ENCODE measurements at places on chromosomes 4 and X.

DNA sequence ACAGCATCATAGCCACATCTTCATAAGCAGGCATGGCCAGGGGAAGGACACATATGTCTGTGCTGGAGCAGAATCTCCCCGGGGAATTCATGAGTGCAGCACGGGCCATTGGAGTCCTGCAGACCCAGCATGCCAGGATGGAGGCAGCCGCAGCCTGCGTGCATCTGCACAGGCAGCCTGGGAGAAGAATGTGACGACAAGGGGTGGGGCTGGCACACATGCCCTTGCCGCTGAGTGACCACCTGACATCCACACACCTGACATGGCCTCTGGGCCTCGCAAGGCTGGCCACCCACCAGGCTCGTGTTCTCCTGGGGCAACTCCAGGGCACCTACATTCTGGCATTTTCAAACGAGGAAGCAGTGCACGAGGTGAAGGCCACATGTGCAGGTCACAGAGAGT lies 66.2 kb upstream of the AFAP1 start:
- no peak for DNase-seq

DNA sequence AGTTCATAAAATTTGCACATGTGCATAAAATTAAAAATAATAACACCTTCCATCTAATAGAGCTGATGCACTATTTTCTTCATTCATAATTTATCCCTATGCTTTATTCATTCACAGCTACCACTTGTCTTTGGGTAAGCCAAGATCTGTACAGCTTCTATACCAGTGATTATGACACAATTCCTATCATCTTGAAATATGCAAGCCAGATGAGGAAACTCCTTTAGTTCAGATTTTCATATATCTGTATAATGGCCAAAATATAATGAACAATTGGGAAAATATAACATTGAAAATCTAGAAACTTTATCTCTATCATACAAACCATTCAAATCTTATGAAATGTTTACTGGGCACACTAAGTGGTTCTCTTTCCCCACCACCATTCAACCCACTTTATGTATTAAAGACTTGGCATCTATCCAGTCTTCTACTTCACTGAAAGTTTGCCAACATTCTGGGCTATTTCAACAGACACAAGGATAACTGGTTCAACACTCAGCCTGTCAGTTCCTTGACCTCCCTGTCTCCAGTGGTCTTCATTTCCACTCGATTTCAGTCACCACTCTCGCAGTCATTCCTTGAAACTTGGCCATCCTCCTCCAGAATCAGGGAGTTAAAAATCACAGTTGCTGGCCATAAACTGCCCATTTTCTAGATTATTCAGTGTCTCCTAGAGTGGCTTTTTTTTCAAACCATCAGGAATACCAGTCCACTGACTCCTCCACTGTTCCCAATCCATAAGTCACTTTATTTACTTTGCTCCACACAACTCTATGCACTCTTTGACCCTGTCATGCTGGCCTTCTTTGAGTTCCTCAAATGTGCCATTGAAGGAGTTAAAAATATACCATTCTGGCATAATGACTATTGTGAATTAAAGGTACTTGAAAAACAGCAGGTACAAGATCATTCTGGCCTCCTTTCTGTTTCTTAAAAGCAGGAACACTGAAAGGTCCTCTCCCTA lies 85.5 kb downstream of the CAMK2D start:
- no peak for DNase-seq

DNA sequence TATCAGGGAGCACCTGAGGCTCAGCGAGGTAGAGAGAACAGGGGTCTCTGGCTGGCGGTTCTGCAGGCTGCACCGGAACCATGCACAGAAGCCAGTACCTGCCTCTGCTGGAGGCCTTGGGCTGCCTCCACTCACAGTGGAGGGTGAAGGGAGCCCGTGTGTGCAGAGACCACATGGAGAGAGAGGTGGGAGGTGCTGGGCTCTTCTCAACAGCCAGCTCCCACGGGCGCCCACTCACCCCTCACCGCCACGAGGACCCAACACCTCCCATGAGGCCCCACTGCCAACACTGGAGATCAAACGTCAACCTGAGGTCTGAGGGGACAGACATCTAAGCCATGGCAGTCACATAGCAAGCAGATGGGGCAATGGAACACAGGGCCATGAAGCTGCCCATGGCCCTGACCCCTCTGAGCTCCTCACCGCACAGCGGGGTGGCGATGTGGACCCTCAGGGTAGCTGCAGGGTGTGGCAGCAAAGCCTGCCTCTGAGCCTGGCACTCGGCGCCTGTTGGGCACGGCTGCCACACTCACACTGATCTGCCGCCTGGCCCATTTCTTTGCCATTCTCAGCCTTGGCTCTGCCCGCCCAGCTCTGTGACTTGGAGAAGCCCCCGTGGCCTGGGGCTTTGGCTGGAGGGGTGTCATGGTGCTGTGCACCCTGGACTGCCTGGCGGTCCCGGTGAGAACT lies 44.8 kb downstream of the ADRA2C start:
- DNase-seq: no peak

- DNase-seq: no peak
Observed at GRCh38 chrX:13742397-13743176, 8.0 kb downstream of the OFD1 start.

DNA sequence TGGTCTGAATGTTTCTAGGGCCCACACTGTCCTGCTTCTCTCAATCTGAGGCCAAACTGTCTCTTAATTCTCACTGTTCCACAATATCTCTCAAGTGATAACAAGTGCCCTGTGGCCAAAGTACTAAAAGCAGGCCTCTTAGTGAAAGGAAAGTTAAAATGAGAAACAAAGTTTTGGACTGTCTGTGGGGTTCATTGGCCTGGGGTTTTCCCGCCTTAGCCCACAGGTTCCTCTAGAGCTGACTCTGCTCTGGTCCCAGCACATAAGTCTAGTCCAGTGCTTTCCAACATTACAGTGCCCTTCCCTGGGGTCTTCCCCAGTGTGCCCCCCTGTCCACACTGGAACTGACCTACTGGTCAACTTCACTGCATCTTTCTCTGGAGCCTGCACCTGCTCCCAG lies 6.3 kb downstream of the MAGEB1 start:
- DNase-seq: no peak

- peak; percentile 33 for DNase-seq
Observed at GRCh38 chrX:40468033-40468846, 112.5 kb upstream of the ATP6AP2 start.

DNA sequence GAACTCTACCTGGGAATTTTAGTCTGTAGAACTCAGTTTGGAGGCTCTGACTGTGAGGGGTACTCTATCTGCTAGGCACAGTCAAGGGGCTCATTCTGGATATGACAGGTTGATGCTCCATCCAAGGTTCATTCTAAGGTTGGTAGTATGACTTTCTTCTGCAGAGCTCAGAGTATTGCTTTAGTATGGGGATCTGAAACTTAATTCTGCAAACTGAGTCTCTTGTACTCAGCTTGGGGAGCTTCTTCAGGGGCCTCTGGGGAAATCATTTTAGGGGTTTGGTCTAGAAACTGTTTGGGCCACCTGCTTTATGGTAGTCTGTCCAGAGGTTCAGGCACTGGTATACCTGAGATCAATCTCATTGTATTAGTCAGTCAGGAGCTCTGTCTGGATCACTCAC lies 9.7 kb upstream of the TSR2 start:
- no peak for DNase-seq

DNA sequence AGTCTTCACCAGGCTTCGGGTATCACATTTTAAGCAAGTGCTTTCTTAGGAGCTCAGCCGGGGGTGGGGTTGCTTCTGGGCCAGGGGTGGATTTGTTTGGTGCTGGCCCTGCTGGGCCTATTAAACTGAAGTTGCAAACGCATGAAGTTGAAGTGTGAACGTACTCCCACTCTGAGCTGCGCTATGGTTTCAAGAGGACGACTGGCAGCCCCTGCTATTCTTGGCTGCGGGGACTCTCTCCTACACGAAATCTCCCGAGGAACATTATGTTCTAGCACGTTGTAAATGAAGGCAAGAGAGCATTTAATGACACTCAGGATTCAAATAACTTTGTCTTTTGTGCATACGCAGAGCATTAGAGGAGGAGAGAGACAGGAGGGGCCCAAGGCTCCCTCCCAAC lies 401.3 kb upstream of the BOD1L1 start:
- DNase-seq: no peak

DNA sequence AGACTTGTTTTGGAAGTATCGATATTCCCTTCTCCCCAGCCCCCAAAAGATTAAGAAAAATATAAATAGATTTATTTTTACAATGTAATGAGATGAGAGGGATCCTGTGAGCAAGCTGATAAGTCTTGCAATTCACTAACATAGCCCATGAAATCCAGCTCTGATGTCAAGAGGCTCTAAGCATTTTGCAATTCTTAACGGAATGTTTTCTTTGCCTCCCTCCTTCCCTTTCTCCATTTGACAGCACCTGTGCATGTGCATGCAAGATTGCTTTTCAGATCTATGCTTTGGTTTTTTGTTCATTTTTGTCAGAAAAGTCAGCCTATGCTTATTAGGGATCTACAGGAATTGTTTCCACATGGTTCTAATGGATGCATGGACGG lies 169.9 kb downstream of the SLIT2 start:
- DNase-seq: no peak

DNA sequence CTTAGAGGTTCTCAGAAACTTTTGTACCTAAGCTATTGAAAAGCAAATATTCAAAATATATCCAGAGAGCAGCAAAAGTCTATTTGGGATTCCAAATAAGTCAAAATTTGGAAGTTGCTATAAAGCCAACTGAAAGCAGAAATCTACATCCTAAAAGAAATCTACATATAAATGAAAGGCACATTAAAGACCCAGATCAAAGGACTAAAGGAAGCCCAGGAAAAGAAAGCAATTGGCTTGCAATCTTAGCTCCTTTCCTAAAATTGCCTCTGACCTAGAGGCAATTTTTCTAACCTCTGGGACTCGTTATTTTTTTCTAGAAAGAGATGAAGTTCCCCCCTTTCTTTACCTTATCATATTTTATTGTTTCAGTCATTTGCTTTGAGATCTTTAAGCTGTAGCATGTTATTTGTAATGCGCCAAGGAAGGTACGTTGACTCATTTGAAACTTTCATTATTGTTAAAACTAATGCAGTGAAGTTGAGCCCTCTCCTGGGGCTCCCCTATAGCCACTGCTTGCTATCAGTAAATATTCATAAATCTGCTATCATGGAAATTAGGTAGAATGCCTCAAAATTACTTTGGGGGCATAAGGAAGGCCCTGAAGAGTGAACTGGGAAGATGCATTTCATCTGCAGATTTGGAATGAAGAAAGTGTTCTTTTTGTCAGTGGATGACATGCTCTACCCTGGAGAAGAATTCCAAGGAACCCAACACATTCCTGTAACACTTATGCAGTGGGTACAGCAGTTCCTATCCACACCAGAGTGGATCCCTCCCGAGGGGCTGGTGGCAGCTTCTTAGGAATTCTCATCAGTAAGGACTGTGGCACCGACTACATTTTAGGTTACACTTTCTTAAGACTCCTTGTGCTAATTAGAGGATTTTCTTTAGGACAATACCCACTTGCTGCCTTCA lies 177.8 kb upstream of the IGFBP7 start:
- no peak for DNase-seq

- DNase-seq: no peak
Observed at GRCh38 chrX:2317527-2318055, 183.2 kb downstream of the DHRSX start.

DNA sequence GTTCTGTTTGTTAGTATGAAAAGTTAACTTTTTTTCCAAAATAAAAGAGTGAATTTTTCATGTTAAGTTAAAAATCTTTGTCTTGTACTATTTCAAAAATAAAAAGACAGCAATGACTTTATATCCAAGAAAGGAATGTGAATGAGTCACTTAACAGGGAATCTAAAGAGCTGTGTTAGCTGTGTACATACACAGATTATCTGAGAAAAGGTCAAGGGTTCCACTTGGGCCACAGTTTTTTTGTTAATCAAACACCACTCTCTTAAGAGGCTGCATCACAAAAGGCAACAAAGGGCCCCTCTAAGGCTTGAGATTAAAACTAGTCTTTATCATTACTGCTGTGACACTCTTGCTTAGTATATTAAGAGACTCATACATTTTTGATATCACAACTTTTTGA lies 82.1 kb downstream of the FIP1L1 start:
- no peak for DNase-seq

- no peak for DNase-seq
Observed at GRCh38 chr4:130568746-130569145, 1472.8 kb downstream of the C4orf33 start.

DNA sequence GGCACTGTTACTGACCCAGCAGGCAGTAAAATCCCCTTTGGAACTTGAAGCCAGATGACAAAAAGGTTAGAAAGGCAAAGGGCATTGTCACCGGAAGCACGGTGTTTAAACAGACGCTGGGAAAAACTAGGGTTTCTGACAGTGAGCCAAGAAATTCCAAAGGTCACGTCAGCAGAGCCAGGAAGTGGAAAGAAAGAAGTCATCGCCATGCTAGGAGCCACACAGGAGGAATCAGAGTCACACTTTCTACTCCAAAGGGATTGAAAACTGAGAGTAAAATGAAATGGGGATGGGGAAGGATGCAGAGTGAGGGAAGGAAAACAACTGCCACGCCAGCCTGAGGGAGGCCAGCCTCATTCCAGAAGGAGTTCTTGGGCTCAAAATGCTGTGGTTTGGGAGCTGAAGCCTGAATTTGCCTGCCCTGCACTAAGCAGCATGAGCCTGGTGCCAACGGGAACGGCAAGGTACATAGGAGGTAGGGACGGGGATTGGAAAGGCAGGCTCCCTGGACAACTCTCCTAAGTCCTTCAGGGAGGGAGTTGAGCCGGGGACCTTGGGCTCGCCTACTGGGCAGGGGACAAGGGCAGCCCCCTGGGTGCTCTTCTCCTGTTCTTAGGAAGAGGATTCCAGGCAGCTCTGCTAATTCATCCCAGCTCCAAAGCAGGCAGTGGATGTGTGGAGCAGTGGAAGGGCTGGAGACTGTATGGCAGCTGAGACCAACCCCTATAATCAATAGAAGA lies 66.8 kb downstream of the SOWAHB start:
- DNase-seq: no peak

- no peak for DNase-seq
Observed at GRCh38 chrX:121987163-121987562, 939.8 kb downstream of the GLUD2 start.

DNA sequence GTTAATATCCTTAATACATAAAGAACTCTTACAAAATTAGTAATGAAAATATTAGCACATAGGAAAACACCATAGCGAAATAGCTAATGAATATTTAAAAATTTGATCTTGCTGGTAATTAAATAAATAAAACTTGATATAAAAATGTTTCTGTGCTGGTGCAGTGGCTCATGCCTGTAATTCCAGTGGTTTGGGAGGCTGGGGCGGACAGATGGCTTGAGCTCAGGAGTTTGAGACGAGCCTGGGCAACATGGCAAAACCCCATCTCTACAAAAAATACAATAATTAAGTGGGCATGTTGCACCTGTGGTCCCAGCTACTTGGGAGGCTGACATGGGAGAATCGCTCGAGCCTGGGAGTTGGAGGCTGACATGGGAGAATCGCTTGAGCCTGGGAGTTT lies 7.6 kb downstream of the FAM199X start:
- no peak for DNase-seq

GRCh38 chr4:153970169-153970568 lies 181.3 kb upstream of the SFRP2 start:
- no peak for DNase-seq

GRCh38 chr4:79237851-79238250 lies 88.0 kb downstream of the NAA11 start:
- DNase-seq: no peak

GRCh38 chr4:82648356-82648755 lies 86.6 kb upstream of the TMEM150C start:
- DNase-seq: no peak

- no peak for DNase-seq
Observed at GRCh38 chr4:140049849-140050637, 103.9 kb downstream of the MAML3 start.

GRCh38 chrX:10800796-10801195 lies 180.4 kb upstream of the MID1 start:
- DNase-seq: no peak

- no peak for DNase-seq
Observed at GRCh38 chrX:19750028-19750782, 137.2 kb downstream of the SH3KBP1 start.

Measured in CD4-positive, alpha-beta T cell (primary cell).